ENCODE measurements at places on chromosomes 5 and 9.

DNA sequence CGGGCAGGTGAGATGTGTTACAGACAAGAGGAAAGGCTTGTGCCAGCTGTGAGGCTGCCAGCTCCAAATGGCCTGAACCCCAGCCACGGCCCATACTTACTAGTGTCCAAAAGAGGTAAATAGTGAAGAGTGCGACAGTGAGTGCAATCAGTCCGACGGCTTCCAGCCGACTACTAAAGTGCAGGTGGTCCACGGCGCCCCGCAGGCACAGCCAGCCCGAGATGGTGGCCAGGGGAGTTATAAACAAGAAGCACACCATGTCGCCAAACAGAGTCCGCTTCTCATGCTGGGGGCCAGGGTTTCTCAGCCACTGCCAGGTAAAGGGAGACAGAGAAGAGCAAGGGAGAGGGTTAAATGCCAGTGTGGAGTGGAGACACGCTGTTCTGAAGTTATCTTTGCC, 101.1 kb downstream of the LMNB1 start:
- DNase-seq = no peak

- DNase-seq = no peak
Measured at GRCh38 chr5:175478008-175478383, 364 bp upstream of the SFXN1 start.

DNA sequence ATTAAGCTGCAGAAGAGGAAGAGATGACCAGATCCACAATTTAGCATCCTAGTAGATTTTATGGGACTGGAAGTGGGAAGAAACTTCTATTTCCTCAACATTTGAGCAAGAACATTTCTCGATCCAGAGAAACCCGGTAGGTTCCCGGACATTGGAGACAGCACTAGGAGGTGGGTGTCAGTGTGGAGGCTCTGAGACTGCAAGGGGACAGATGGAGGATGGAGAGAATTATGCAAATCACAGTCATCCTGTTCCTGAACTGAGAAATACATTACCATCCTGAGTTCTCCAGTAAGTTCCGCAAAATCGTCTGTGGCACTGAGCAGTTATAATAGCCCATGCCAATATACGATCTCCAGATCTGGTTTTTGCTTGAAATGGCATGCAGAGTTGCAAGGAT, 25.6 kb downstream of the GLDC start:
- DNase-seq = no peak

- no peak for DNase-seq
Measured at GRCh38 chr9:95368377-95369160, 51.1 kb upstream of the FANCC start.

DNA sequence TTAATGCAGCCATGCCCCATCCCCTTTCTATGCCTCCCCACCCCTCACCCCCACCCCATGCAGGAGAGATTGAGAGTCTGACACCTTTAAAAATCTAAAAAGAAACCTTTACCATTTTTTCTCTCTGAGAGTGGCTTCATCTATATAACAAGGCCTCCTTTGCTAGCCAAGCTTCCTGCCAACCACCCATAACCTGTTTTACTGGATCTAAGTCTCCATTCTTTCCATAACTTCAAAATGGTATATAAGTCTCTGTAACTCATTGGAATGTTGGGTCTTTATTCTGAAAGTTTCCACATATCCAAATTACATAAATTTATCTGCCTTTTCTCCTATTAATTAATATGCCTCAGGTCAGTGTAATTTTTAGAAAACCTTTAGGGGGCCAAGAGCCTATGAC, 1174.0 kb downstream of the MAT2B start:
- no peak for DNase-seq

GRCh38 chr9:131919216-131919615, 160.5 kb downstream of the MED27 start:
- DNase-seq = no peak

- DNase-seq = no peak
Measured at GRCh38 chr5:127331890-127332649, 41.5 kb downstream of the MEGF10 start.

GRCh38 chr5:170503990-170504596, at the start of gene KCNIP1:
KCNIP1 (plus strand) TSS chr5:170504020.
- DNase-seq = no peak

DNA sequence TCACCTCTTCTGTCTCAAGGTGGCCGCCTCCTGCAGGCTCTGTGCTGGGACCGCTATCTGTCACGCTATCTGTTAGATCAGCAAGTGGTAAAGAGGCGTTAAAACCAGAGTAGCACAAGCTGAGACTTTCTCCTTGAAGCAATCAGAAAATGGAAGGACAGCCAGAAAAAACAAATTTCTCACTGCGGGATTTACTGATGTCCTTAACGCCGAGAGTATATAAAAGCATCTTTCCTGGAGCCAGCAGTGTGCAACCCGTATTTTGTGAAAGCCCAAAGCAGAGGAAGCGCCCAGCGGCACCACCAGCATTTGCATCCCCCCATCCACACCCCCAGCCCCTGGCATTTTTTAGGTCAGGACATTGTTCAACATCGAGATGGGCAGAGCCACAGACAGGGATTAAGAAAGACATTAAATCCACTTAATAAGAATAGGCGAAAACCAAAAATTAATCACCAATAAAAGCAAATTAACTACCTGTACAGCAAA, 48.6 kb downstream of the DUSP1 start:
- DNase-seq = no peak

DNA sequence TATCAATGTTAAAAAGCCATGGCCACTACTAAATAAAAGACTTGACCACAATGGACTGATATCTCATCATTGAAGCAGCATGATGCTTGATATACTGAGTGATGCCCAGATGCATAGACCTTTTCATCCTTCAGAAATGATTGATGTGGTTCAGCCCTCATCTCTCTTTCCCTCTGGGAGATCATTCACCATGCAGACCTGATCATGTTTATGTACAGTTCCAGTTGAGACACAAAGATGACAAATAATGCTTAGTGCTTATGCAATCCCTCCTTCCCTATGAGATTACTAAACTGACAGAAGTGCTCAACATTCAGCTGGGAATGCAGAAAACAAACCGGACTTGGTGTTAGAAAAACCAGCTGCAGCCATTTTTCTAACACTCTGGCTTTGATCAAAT, 91.9 kb upstream of the TLR4 start:
- no peak for DNase-seq

- no peak for DNase-seq
Measured at GRCh38 chr9:80040457-80040856, 468.7 kb downstream of the TLE4 start.

DNA sequence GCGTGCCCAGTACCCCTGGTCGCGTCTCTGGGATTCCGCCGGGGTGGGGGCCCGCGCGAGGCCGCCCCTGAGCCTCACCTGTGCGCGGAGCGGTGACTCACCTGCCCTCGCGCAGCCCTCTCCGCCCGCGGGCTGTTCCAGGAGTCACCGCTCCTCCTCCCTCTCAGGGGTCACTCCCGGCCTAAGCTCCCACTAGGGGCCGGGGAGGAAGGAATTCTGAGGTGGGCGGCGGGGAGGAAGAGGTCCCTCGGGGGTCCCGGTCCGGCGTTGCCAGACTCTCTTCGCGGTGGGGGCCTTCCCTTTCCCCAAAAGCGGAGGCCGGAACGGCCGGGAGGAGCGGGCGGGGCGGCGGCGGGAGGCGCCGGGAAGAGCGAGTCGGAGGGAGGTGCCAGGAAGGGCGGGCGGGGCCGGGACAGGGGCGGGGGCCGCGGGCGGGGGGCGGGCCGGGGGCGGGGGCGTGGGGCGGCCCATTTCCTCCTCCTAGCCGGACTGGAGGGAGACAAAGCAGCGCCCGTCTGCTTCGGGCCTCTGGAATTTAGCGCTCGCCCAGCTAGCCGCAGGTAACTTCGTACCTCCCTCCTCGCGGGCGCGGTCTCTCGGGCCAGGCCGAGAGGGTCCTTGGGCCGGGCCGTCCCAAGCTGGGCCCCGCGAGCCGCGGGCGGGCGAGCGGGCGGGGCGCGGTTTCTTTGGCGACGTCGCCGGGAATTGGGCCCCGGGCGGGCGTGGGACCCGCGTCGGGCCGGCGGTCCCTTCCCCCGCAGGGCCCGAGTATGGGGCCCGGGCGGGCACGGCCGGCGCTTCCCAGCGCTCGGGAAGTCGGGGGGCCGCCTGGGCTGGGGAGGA, at the start of gene CTNNA1:
TSS of gene CTNNA1 (plus strand) at position 475 of the 843 bp plus-strand sequence. CDS start 28,500 bp downstream, outside the sequence.
- peak; percentile 62 for DNase-seq

GRCh38 chr5:90379652-90380051, 29.9 kb downstream of the CETN3 start:
- no peak for DNase-seq

DNA sequence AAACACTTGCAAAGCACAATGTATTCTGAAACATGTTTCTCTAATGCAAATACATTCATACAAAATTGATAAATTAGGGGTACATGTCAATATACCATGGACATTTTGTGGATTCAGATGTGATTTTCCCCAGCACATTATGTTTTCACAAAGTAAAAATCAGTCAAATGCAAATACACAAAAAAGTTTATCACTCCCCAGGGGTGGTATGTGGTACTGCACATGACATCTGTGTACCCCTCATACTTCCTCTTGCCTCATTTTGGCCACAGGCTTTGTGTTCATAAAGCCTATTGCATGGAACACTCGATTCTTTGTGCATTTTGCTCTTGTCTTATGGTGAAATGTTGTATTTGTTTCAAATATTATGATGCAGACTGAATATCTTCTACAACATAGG, 116.8 kb upstream of the PDE4D start:
- DNase-seq = no peak

Measured in RCC 7860 (cell line).